ENCODE measurements at places on chromosomes 12 and 14.

DNA sequence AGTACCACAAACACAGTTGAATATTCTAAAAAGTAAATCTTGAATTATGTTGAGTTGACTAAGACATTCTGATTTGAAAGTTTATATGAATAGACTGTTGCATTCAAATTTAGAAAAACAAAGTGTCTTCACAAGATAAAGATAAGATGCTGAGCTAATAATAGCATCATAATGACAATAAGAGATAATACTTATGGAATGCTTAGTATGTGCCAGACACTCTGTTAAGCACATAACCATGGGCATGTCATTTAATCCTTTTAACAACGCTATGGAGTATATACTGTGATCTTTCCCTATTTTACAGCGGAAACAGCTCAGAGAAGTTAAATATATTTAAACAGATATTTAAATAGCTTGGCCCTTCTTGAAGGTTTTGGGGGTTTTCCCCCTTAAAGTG lies 163.4 kb downstream of the SRGAP1 start:
- DNase-seq: no peak

DNA sequence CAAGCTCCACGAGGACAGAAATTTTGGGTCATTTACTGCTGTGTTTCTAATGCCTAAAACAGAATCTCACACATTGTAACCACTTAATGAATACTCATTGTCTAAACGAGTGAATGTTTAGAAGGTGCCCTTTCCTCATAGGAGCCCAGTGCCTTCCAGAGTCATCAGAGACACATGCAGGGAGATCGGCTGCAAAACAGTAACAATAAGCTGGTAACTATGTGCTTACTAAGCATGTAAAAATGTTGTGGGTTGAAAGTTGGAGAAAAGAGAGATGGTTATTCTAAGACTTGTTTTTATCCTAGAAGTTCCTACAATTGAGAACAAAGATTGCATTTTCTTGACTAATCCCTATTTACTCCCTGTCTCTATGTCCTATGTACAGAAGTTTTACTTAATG lies 7.4 kb downstream of the TESPA1 start:
- no peak for DNase-seq

DNA sequence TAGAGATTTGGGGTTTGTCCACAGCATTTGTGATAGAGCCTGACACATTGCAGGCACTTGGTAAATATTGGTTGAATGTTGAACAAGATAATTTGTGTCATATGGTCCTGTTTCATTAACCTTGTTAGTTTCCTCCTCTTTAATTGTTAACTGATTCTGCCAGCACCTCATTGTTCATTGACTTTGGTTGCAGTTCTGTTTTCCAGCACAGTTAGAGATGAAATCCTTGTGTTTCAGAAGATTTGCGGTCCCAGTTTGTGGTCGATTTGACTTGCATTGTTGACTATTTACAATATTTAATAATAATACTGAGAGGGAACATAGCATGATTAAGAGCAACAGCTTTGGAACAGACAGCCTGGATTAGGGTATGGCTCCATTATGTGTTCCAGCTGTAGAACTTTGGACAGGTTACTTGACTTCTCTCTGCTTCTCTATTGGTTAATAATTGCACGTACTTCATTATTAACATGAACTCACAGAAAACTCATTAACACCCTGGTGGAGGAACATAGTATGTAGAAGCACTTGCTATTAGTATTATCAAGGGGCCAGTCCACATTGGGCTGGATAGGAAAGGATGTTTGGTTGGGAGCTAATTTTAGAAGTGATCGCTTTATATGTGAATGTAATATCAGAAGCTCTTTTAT lies 8.7 kb downstream of the DRAM1 start:
- no peak for DNase-seq

- DNase-seq: no peak
These were observed 66.6 kb downstream of the DIO3 start for GRCh38 chr14:101627915-101628262.

- DNase-seq: no peak
These were observed 8.7 kb downstream of the ASPG start for GRCh38 chr14:104094056-104094708.

DNA sequence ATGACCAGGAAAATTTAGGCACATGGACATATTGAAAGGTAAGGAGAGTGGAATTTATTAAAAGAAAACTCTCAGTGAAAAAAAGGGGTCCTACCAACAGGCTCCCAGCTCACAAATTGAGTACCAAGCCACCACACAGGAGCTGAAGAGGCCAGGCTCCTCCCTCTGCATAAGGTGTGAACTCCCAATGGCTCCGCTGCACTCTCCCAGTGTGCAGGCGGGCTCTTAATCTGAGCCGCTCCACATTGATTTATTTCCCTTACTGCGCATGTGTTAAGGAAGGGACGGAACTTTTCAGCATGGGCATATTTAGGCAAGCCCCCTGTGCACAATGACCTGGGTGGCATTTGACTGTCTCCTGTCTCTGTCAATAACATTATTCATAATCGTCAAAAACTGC lies 68.6 kb upstream of the PLEKHG7 start:
- DNase-seq: no peak

DNA sequence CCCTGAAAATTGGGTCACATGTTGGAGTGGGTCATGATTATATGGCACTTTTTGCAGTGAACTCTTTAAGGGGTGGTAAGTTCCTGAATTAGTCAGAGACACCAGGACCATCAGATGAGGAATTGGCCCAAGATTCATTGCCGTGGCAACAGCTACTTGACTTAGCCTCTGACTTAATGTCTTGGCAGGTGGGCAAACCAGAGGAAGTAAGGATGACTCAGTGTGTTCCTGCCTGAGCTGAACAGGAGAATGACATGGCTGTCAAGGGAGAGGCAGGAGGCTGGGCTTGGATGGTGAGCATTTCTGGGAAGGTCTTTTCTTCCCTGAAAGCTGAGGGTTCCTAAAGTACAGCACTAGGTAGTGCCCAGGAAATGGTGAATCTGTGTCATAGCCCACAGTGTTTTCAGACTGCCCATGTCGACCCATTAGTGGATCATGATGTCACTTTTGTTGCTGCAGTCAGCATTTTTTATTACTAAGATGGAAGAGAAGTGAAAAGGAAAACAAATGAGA lies 170.1 kb upstream of the PWP1 start:
- DNase-seq: peak; percentile 76

DNA sequence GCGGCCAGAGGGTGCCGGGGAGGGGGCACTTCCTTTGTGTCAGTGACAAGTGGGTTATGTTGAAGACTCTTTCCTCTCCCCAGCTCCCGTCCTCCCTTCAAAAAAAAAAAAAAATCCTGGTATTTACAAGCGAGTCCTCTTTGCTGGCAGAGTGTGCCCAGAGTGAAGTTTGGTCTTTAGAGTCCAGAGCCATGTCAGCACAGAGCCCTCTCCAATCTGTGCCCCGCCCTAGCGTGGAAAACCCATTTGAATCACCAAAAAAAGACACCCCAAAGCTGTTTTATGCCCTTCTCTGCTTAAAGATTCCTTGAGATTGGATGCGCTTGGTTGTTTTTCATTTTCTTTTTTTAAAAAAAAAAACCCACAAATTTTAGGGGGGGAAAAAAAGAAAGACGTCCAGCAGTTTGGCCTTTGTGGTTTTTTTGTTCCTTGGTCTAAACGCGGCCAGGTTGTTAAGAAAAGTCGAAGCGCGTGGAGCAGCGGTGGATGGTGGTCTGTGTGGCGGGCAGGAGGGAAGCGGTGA lies 3.3 kb downstream of the NKX2-1 start:
- no peak for DNase-seq

DNA sequence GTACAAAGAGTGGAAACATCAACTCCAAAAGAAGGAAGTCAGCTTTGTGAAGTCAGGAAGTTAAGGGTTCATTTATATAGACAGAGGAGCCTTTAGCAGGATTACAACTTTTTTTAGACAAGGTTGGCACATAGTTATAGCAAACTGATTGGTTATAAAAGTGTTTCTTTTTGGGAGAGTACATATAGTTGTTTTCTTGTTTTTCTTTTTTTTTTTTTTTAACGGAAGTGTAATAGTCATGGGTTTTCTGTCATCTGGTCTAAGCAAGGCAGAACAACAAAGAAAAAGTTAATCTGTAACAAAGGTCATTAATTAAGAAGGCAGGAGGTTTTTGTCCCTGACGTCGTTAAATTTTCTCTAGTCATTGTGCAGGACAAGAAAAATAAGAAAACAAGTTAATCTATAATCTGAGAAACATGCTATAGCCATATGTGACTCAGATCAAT lies 13.0 kb upstream of the MFAP5 start:
- DNase-seq: peak; percentile 34

GRCh38 chr12:25054783-25055144 lies 105.9 kb upstream of the BCAT1 start:
- DNase-seq: peak; percentile 61

GRCh38 chr12:96047229-96048211 lies 12.1 kb upstream of the LTA4H start:
- DNase-seq: peak; percentile 88

Measured in suppressor macrophage treated with lipopolysaccharide for 1 hour (primary cell).